ENCODE measurements at places on chromosomes 4 and X. TPM values are rescaled to one million over a fixed set of nuclear protein-coding genes. Genes with fewer than 3 reads are reported as not detected.
A peak's percentile ranks its signal among the peaks of the same experiment; 100 is the strongest.

DNA sequence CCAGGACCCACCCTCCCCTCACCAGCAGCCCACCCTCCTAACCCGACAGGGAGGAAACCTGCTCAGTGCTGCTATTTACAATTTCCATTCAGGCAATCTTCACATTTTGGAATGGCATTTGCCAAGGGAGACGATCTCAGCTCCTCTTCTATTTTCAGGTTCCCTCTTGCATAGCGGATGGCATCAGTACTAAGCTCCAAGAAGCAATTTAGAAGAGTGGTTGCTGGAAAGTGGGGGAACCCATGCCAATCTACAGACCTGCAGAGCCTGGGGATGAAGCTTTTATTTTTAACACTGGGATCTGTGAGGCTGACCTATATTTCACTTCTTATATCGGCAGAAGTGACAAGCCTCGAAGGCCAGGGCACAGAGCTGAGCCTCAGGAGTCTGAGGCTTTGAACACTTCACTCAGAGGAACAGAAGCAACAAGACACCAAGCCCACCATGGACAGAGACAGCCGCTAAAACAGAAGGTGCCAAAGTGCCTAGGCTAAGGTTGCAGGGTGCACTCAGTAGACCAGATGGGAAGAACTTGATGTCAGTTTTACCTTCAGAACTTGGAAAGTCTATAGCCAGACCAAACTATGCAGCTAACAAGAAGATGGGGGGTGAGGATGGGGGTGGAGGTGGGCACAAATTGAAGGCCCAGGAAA is 44.0 kb downstream of the SCD5 start:
- no peak for DNase-seq

FAM149A gene
- 0.76 TPM for total RNA-seq

GRCh38 chrX:25344161-25344936 is 328.6 kb upstream of the ARX start:
- DNase-seq: no peak

GRCh38 chr4:161356351-161356750 is 807.4 kb downstream of the FSTL5 start:
- no peak for DNase-seq

DNA sequence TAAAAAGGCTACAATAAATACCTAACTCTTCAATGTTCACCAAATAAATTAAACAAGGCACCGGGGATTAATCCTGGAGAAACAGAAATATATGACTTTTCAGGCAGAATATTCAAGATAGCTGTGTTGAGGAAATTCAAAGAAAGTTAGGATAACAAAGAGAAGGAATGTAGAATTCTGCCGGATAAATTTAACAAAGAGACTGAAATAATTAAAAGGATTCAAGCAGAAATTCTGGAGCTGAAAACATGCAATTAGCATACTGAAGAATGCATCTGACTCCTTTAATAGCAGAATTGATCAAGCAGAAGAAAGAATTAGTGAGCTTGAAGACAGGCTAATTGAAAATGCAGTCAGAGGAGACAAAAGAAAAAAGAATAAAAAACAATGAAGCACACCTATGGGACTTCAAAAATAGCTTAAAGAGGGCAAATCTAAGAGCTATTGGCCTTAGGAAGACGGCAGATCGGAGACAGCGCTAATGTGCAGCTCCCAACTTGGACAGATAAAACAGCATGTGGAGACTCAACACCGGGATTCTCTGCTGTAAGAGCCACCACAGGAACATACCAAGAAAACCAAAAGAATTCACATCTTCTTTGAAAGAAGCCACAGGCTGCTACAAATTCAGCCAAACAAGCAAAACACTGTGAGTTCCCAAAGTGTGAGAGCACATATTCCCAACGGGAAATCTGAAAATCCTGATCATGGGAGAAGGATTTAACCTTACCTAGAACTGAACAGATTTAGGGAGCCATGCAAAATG is 1290.9 kb downstream of the PCDH18 start:
- no peak for DNase-seq

SPANXA1 gene
- not detected for total RNA-seq

LRIT3 gene
- 0.33 TPM for total RNA-seq

PARM1 gene
- total RNA-seq: not detected

GRCh38 chr4:8365951-8366350 is 74.6 kb downstream of the ACOX3 start:
- no peak for DNase-seq

DNA sequence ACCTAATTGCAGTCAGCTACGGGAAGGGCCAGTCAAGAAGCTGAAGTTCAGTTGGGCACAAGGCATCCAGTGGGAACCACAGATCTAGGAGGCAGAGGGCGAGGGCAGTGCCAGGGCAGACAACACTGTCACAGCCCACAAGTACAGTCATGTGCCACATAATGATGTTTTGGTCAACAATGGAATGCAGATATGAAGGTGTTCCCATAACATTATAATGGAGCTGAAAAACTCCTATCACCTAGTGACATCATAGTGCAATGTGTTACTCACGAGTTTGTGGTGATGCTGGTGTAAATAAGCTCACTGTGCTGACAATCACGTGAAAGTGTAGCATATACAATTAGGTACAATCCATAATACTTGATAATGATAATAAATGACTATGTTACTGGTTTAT is 4.5 kb upstream of the TMEM255A start:
- no peak for DNase-seq

- DNase-seq: no peak
Observed at GRCh38 chrX:105323928-105324327, 103.4 kb upstream of the TEX13A start.

GRCh38 chrX:39149761-39150160 is 348.5 kb downstream of the MID1IP1 start:
- DNase-seq: peak; percentile 38

SPIN2B gene
- 16.6 TPM for total RNA-seq

GRCh38 chrX:82813671-82814078 is 694.4 kb upstream of the POU3F4 start:
- no peak for DNase-seq

DNA sequence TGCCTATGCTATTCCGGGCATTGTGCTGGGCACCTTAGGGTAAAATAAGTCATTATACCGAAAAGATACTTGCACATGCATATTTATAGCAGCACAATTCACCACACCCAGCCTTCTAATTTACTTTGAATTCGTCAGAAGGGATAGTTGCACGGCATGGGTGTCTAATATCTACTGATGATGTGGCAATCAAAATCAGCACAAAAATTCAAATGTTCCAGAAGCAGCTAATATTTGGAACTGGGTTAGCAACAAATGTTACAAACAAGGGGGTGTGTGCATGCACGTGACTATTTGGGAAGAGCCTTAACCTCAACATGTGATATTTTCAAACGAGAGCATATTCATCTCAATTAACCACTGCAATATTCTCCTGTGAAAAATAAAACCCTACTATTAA is 79.7 kb upstream of the PRSS48 start:
- DNase-seq: no peak

- DNase-seq: peak; percentile 43
Observed at GRCh38 chr4:83548151-83548905, 12.4 kb downstream of the GPAT3 start.

GRCh38 chr4:105807496-105807895 is 87.8 kb upstream of the NPNT start:
- no peak for DNase-seq

- DNase-seq: no peak
Observed at GRCh38 chr4:126973201-126973600, 659.6 kb upstream of the INTU start.

CENPVL2 gene
- not detected for total RNA-seq

- DNase-seq: no peak
Observed at GRCh38 chr4:100632163-100632562, 114.3 kb upstream of the EMCN start.

DNA sequence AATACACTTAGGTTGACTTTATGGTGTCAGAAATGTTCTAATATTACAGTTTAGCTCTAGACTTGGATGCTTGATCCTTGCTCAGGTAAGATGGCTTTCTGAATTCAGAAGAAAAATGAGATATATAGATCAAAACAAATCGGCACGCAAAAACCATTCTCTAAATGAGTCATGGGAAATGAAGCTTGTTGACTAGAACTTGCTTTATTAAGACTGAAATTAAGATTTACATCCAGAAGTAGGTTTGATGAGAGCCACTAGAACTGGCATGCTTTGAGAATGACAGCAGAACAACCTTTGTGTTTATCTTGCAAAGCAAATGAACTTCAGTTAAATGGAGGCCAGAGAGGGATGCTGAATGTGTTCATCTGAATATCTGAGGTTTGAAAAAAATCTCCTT is 304.9 kb upstream of the KLF3 start:
- DNase-seq: no peak

KLHL4 gene
- total RNA-seq: not detected

DNA sequence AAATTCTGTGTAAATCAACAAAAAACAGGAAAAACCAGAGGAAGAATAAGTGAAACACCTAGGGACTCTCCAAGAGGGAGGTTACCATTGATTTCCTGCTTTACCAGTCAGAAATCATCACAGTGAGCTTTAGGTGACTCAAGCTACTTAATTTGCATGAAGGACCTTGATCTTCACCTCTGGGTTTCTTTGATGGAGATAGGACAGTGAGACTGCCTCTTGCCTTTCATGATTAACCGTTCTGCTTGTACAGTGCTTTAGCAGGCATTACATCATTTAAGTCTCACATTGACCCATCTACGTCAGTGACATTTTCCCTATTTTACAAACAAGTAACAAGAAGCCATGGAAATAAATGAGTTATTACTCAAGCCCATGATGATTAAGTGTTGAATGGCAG is 3.4 kb upstream of the GK start:
- DNase-seq: peak; percentile 38

DNA sequence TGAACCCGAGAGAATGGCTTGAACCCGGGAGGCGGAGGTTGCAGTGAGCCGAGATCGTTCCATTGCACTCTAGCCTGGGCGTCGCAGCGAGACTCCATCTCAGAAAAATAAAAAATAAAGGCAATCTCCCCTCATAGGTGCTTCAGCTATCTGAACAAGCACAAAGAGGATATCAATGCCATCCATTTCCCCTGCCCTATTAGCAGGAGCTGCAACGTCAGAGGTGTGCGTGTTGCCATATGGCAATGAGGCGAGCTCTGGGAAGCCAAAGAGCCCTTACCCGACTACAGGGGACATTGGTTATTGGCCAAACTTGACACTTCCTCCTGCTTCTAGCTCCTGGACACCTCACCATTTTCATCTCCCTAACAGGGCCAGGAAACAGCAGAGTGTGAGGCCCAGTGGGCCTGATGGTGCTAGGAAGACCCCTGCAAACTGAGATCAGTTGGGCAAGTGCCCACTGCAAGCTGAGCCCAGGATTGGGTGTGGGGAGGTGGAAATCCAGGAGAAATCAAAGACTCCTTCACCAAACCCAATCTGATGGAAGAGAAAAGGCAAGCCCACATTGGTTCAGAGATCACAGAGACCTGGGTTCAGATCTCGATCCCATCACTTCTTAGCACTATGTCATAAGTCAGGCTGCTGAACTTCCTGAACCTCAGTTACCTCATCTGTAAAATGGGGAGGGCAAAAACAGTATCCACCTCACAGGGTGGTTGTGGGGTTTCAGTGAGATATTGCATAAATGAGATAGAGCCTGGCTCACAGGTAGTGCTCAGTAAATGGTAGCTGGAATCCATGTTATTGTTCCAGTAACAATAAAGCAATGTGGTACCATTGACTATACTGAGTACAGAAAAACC is 21.2 kb downstream of the SLC25A5 start:
- no peak for DNase-seq

CT45A2 gene
- total RNA-seq: not detected

DNA sequence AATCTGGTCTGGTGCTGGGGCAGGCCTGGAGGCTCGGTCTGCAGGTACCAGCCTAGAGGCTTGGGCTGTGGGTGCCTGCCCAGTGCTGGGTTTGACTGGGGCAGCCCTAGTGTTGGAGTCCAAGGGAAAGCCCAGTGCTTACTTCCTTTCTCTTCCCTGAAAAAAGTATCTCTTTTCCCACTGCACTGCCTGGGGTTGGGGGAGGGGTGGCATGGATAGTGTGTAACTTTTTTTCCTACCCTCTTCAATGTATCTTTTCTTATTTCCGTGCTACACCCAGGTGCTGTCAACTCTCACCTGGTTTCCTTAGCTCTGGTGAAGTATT is 21.6 kb downstream of the KANTR start:
- DNase-seq: no peak

GRCh38 chr4:140240237-140240636 is 86.3 kb upstream of the MAML3 start:
- no peak for DNase-seq

GRCh38 chr4:67522851-67523671 is 22.2 kb downstream of the CENPC start:
- peak; percentile 27 for DNase-seq

GRCh38 chrX:78437621-78438020 is 110.2 kb upstream of the CYSLTR1 start:
- no peak for DNase-seq

DNA sequence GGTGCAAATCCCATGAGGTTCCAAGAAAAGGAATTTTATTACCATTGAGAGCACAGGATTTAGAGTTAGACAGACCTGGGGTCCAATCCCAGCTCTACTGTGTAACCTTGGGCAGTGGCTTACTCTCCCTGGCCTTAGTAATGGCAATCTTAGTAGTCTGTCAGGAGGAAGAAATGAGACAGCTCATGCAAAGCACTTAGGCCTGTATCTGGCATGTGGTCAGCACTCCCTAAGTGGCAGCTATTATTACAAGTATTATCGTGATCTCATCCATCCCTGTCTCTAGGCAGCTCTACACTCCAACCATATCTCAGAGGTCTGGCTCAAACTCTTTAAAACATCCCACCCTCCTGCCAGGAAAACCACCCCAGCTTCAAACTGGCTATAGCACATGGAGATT is 129.6 kb upstream of the NALF2 start:
- DNase-seq: no peak

DNA sequence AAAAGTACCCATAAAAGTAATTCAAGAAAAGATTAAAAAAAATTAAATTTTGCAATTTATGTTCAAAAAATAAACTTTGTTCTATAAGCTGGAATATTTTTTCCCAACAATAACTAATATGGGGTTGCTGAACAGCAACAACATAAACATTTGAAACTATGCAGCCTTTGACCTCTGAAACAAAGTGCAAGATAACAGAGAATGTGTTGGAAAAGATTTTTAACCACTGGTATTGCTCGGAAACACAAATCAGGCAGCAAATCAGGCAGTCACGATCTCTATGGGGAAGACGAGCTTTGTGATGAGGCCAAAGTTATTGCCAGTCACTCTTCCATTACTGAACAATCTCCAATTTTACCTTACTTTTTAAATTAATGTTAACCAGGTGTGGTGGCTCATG is 332.1 kb downstream of the PABPC4L start:
- no peak for DNase-seq

- no peak for DNase-seq
Observed at GRCh38 chr4:169098054-169098497, 88.0 kb upstream of the CBR4 start.
